ENCODE measurements at places on chromosomes 7 and 10.

DNA sequence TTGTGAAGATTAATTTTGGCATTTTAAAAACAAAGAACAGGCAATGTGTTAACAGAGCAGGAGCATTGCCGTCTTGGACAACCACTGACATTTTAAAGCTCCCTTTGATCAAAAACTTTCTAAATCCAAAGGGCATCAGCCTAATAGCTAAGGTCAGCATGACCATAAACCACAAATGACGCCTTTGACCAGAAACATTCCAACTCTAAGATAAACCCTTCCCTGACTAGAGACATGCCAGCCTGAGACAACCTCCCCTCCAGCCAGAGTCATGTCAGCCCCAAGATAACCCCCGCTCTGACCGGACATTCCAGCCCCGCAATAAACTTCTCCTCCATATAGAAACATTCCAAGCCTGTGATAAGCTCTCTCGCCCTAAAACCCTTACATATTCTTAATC, 949.4 kb upstream of the POT1 start:
- peak; percentile 24 for DNase-seq

- no peak for DNase-seq
Observed at GRCh38 chr7:25173184-25173583, 48.1 kb upstream of the CYCS start.

GRCh38 chr10:48902096-48902495, 37.5 kb downstream of the LRRC18 start:
- no peak for DNase-seq

- no peak for DNase-seq
Observed at GRCh38 chr10:23204773-23205172, 12.7 kb downstream of the PTF1A start.

- DNase-seq = no peak
Observed at GRCh38 chr10:16436367-16436757, 448 bp upstream of the PTER start.

DNA sequence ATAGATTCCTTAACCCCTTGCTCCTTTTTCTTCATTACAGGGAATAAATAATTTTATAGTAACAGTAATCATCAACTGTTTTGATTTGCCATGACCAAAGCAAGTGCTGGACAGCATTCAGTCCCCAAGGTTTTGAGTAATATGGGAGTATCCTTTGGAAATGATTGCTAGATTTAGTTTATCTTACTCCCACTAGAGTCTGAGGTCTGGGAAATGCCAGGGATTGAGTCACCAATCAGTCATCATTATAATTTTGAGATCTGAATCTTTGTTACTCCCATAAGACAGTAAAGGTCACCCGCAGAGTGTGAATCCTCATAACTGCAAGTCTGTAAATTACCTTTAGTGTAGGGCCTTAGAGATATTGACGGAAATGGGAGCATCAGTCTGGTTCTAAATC, 133.7 kb upstream of the SEMA3E start:
- peak; percentile 19 for DNase-seq

DNA sequence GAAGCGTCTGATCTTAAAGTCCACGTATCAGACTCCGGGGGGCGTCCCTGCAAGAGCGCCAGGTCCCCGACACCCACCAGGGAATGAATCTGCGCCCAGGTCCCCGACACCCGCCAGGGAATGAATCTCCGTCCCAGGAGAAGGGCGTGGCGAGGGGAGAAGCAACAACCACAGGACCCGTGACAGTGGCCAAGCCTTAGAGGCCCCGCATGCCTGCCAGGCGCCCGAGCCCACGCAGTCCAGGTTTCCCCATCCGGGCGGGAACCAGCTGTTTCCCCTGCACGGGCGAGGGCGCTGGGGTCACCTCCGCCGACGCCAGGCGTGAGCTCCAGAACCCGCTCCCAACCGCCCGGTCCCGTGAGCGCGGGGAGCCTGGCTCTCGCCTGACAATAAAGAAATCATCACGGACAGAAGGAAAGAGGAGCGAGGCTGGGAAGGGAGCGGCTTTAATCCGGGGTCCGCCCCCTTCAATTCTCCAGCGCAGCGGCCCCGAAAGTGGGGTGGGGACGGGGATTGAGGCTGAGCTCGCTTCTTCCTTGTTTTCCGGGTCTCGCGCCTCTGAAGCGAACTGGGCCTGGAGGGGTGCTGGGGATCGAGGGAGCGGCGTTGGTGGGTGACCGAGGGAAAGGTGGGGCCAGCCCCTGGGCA, 29.0 kb upstream of the BMS1 start:
- DNase-seq = no peak

DNA sequence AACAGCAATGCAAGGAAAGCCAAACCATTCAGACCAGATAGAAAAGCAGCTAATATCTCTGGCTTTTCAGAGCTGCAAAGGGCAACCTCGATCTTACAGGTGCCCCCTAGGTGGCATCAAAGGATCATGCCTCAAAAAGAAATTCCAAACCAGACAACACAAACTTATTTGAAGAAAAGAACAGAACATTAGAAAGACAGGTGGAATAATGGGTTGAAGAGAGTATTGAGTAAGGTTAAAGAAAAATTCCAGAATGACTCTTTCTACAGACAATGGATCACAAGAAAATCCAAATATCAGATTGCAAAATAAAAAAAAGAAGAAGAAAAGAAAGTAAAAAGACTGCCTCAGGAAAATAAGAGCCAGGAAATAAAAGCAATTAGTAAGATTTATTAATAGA, 213.7 kb downstream of the ELMO1 start:
- DNase-seq = no peak

- DNase-seq = no peak
Observed at GRCh38 chr7:36137258-36137657, 15.8 kb upstream of the EEPD1 start.

DNA sequence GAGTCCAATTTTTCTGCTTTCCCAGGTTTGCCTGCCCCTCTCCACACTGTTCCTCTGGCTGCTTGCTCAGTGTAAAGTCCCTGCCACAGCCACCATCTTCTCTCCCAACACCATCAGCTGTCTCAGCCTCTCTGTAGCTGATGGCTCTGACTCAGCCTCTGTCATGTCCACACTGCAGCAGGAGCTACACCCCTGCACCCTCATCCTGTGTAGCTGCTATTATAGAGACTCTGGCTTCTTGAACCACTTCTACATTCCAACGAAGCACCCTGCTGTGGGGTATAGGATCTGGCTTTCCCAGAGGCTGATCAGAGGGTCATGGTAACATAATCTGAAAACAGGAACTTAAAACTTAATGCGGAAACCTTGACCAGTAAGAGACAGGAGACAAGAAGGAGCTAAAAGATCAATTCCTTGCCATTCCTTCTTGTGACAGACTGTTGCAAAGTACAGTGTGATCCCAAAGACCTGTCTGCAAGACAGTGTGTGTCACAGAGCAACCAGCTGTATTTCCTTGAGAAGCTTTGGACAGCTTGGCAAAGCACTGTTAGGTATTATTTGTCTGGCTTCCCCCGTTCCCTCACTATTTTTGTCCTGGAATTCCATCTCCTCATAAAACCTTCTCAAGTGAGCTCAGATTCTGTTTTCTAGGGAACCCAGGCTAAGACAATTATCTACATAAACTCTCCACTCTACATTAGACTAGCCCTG, 42.3 kb downstream of the NRCAM start:
- peak; percentile 90 for DNase-seq

- DNase-seq = no peak
Observed at GRCh38 chr7:20784388-20785156, 2.1 kb downstream of the SP8 start.

GRCh38 chr7:103784646-103785286, 204.7 kb downstream of the RELN start:
- no peak for DNase-seq

DNA sequence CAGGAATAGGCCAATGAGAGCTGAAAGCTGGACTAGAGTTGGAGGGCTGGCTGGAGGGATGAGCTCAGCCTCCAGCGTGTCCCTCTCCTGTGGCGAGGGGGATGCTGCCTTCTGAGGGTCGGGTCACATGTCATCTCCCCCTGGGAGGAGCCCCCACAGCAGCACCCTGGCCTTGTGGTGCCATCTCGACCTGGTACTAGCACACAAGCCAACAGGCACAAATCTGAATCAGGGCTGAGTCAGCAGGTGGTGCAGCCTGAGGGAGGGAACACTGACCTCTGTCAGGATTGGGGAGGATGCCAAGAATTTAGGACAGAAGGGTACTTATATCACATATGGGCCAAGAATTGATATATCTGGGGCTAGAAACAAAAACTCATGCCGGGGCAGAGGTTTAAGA, 280.4 kb downstream of the CELF2 start:
- DNase-seq = no peak

Measured in brain microvascular endothelial cell (primary cell).